ENCODE measurements at places on chromosomes 5 and 9.

GRCh38 chr5:12870872-12871539 is 966.8 kb upstream of the CTNND2 start:
- no peak for DNase-seq

- DNase-seq: no peak
Observed at GRCh38 chr9:33133186-33133585, 34.0 kb downstream of the B4GALT1 start.

- no peak for DNase-seq
Observed at GRCh38 chr5:10376544-10376943, 23.0 kb downstream of the MARCHF6 start.

GRCh38 chr5:106376522-106376921 is 1294.2 kb downstream of the EFNA5 start:
- DNase-seq: no peak

- DNase-seq: no peak
Observed at GRCh38 chr5:39022151-39022550, 52.0 kb downstream of the RICTOR start.

GRCh38 chr5:50853151-50853550 is 186.7 kb downstream of the PARP8 start:
- no peak for DNase-seq

DNA sequence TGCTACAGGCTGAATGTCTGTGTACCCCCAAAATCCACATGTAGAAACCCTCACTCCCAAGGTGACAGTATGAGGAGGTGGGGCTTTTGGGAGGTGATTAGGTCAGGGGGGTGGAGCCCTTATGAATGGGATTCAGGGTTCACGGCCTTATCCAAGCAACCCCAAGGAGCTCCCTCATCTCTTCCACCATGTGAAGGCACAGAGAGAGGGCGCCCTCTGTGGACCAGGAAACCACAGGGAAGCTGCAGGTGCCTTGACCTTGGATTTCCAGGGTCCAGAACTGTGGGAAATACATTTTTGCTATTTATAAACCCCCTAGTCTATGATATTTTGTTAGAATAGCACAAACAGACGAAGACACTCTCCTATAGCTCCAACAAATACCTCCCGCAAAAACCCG is 53.6 kb upstream of the IRX2 start:
- DNase-seq: no peak

GRCh38 chr9:33024126-33024965 is 727 bp upstream of the DNAJA1 start:
- DNase-seq: peak; percentile 33

GRCh38 chr5:172447646-172448365 is 6.5 kb downstream of the SH3PXD2B start:
- DNase-seq: no peak

GRCh38 chr9:130483371-130483971 is 38.7 kb downstream of the ASS1 start:
- DNase-seq: no peak

GRCh38 chr5:165624166-165624946 is 2118.9 kb downstream of the MAT2B start:
- no peak for DNase-seq

DNA sequence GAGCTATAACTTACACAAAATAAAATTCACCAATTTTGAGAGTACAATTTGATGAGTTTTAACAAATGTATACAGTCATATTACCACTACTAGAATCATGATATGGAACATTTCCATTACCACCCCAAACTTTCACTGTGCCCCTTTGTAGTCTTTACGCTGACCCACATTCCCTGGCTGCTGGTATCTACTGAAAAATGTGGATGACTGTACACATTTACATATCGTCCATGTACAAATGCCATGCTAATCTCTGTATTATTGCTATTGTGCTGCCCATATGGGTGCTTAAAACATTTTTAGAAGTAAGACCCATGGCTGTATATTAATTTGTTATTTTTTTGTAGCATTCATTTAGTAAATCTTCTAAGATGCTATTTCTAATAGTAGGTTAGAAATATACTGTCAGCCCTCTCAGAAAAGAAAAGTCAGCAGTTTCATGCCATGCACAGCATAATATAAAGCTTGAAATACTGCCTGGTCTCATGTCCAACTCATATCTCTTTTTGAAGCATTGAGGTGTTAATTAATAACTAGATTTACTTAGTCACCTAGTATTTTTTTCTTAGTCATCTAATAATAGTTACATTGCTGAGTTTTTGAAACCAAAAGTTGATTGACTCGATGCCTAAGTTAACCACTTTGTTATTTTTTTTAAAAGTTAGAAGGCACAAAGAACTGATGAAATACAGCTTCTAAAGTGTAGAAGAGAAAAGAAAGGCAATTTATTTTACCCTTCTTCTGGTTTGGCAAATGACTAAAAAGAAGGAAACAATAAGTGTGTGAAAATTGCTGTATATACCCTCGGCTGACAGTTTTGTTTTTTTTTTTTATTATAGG is 188.3 kb upstream of the MEF2C start:
- DNase-seq: no peak

DNA sequence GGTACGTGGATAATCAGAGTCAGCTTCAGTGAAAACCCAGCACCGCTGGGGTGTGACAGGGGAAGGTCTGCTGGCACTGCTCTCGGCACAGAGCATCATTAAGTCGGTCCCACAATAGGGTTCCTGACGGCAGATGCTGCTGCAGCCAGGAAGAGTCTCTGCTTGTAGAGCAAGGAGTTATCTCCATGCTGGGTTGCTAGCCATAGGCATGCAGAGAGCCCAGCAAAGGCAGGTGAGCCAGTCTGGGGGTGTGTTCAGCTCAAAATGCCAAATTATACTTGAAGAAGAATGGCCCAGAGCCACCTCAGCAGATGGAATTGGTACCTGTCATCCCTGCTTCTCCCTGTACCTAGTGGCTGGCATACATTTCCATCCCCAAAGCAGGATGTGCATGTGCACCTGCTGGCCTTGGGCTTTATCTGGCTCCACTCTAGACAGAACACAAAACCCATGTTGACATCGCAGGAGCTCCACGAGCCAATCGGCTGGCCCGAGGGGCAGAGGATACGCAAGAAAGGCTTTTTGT is 100.8 kb downstream of the WDR41 start:
- no peak for DNase-seq

DNA sequence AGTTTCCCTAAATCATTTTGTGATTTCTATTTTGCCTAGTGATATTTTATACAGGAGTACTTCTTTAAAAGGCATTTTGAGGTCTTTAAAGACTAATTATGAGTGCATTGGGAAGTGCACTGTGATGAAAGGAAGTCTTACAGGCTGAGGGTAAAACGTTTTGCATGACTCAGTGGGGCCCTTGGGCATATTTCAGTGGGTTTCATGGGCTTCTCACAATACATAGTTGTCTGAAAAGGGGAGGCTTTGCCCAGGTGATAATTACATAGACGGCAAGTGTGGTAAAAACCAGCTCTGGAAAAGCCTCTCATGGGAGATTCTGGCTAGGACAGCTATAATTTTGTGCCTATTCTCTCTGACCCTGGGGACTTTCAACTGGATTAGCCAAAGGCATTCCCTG is 387.2 kb downstream of the ARHGEF28 start:
- no peak for DNase-seq

- DNase-seq: no peak
Observed at GRCh38 chr5:50439221-50439620, 1.9 kb downstream of the EMB start.

DNA sequence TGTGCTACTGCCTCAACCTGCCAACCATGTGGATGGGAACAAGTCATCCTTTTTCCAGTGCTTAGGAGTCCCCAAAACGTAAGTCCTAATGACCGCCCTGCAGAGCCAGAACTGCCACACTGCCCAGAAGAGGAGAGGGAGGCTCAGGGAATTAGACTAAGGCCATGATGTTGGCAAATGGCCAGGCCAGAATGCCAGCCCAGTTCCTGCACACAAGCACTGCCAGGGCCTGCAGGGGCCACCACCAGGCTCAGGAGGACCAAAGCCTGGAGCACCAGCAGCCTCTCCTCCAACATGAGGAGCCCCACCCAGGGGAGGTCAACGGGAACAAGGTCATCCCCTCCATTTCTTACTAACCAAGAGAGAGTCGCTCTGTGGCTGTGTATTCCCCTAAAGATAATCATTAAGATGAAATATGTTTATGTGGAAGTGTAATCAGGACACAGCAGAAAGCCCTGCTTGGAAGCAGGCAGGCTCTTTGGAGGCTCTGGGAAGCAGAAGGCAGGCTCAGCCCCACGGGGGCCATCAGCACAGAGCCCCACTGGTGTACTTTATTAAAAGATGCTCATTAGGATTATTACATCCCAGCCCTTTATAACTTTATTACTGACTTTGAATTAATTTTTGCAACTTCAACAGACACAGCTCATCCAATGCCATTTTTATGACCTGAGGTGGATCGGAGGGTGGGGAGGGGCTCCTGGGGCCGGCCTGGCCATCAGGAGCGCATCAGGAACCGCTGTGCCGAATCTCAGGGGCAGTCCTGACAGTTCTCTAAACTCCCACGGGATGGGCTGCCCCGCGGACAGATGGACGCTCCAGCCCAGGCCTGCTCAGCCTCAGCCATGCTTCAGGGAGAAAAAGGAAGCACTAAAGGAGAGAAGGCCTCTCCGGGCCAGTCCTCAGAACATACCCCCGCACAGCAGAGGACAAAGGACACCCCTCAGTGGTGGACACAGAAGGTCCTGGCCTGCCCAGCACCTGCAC is 127.0 kb downstream of the ADAMTS2 start:
- DNase-seq: no peak

- DNase-seq: no peak
Observed at GRCh38 chr5:123093111-123093600, 4.1 kb downstream of the PRDM6 start.

GRCh38 chr5:169732841-169733240 is 95.8 kb downstream of the DOCK2 start:
- no peak for DNase-seq

DNA sequence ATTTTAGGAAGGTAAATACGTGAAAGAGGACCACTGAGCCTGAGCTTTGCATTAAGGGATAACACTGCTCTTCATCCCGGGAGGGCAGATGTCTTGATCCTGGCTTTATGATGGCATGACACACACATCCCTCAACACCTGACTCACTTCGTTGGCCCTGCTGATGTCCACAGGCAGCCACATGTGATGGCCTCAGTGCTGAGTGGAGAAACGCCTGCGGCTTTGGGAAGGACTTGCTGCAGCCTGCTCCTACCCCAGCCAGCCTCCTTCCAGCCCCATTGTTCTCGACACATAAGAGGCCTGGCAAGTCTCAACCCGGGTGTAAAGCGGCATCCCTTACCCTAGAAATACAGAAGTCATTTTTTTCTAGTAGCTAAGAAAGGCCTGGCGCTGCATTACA is 169.0 kb downstream of the SYK start:
- DNase-seq: peak; percentile 41

DNA sequence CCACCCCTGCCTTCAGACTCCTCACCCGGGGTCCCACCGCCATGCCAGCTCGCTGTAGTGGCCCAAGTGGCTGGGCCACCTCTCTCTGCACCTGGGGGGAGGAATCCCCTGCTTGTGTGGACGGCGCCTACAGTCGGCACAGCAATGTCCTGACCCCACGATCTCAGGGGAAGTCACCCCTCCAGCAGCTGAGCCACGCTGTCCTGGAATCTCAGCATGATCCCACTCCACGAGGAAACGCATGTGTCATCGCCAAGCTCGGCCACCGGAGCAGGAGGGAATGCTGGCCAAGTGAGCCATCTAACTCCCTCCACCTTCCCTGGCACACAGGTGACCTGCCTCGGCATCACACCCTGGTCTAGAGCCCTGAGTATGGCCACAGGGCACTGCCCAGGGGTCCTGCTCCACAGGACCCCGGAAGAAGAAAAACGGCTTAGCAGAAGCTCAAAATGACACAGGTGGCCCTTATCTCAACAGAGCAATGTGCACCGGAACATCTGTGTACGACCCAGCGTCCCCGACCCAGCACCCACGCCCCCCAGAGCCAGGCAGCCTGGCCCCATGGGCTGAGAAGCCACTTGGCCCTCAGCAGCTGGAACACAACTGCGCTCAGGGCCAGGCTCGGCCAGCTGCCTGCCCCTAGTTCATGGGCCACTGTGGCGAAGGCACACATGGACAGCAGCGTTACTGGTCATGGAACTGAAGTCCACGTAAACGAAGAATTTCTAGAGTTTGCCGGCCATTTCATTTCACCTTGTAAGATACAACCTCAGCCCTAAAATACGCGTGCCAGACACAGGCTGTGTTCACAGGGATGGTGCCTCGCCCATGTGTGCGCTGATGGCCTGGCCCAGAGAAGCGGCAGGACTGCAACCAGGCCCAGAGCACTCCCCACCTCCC is 23.4 kb upstream of the CAMSAP1 start:
- DNase-seq: no peak

- DNase-seq: no peak
Observed at GRCh38 chr5:83246071-83246470, 168.7 kb downstream of the XRCC4 start.

- DNase-seq: no peak
Observed at GRCh38 chr5:132321109-132321721, 27.0 kb downstream of the SLC22A4 start.

DNA sequence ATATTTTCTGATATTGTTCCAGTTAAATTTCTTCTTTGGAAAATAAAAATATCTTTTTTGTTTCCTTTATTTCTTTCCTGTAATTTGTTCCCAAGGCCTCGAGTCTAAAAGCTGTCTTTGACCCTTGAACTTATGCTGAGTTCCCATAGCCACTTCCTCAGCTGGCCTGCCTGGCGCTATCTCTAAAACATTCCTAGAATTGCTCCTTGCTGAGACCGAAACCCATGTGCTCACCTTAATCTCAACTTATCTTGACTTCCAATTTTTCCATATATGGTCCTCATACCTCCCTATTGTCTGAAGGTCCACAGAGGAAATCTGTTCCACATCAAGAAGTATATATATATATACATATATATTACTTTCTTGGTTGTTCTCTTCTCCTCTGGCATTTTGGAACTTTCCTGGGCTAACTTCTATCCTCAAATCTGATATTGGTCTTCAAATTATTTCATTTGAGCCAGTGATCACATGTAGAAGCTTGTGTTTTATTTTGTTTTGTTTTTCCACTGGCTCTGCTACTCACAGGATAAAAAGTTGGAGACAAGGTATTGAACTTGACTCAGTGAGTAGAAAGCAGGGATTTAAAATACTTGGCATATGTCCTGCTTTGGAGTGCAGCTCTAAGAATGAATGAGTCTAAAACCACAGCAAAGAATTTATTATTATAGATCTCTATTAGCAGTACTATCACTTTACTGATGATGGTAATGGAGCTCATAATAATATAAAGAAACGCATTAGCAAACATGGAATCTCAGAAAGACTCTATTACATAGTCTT is 45.2 kb downstream of the ENC1 start:
- no peak for DNase-seq

Data from DMS79 treated with DMSO at 0.1 percent for 48 hours (cell line).